ENCODE measurements at places on chromosomes 12 and 14.

DNA sequence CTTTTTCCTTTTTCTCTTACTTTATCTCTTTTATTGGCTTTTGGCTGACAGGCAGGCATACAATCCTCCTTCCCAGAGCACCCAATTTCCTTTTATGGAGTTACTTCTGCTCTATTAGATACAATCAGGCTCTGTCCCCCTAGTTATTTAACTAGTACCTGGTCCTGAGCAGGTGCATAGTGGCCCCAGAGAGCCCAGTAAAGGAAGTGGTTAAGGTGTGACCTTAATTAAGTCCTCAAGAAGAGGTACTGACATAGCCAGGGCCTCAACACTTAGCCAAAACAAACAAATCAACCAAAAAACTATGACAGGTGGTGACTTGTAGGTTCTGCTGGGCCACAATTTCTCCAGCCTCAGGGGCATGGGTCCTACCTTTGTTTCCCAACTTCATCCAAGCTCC lies 82.9 kb downstream of the CCDC60 start:
- no peak for DNase-seq

- DNase-seq, result no peak
Measured at GRCh38 chr14:73452341-73453186, 5.8 kb downstream of the NUMB start.

- no peak for DNase-seq
Measured at GRCh38 chr12:117919479-117919878, 49.3 kb downstream of the KSR2 start.

DNA sequence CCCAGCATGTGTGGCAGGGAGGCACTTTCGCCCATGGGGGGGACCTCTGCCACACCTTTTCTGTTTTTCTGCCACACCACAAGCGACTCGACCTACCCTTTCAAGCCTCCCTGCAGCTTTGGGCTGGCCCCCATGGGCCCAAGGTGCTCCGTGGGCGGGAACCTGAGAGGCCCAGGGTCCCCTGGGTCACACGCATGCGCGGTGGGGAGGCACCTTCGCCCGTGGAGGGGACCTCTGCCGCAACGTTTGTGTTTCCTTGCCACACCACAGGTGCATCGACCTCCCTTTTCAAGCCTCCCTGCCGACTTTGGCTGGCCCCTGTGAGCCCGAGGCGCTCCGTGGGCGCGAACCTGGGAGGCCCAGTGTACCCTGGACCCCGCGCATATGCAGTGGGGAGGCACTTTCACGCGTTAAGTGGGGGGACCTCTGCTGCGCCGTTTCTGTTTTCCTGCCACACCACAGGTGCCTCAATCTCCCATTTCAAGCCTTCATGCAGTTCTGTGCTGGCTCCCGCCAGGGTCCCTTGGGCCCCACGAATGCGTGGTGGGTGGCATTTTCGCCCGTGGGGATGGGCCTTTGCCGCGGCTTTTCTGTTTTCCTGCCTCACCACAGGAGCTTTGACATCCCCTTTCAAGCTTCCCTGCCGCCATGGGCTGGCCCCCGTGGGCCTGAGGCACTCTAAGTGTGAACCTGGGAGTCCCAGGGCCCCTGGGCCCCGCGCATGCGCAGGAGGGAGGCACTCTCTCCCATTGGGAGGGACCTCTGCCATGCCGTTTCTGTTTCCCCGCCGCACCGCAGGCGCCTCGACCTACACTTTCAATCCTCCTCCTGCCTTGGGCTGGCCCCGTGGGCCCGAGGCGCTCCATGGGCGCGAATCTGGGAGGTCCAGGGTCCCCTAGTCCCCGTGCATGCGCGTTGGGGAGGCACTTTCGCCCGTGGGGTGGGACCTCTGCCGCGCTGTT lies 332.2 kb downstream of the ALG10 start:
- no peak for DNase-seq

DNA sequence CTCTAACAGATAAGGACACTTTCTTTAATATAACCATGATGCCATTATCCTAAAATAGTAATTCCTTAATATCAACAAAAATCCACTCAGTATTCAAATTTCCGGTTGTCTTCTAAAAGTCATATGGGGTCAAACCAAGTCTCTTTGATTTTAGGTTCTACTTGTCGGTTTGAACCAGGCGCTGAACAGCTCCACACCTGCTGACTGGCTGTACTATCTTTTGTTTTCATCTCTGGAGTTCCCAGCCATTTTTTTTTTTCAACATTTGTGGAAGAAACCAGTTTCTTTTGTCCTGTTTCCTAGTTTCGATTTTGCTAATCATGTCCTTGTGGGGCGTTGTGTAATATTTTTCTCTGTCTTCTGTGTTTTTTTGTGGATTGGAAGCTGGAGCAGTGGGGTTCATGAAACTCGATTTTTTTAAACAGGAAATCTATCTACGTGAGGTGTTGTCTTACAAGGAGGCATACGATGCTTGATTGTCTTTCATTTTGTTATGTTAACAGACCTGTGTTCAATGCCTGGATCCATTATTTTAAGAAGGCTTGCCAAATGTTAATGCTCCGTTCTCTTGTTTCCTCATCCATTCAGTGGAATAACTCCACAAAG lies 50.2 kb downstream of the FZD10 start:
- no peak for DNase-seq

GRCh38 chr12:123267991-123268843 lies 3.4 kb downstream of the CDK2AP1 start:
- DNase-seq, result no peak

DNA sequence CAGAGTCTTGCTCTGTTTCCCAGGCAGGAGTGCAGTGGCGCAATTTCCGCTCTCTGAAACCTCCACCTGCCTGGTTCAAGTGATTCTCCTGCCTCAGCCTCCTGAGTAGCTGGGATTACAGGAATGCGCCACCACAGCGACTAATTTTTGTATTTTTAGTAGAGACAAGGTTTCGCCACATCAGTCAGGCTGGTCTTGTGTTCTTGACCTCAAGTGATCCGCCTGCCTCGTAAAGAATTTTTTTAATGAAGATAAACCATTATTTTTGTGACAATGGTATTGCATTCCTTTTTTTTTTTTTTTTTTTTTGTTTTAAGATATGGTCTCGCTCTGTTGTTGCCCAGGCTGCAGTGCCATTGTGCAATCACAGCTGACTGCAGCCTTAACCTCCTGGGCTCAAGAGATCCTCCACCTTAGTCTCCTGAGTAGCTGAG lies 25.8 kb downstream of the ACVR1B start:
- DNase-seq, result no peak

- DNase-seq, result no peak
Measured at GRCh38 chr14:64663174-64663573, 41.0 kb upstream of the PLEKHG3 start.

DNA sequence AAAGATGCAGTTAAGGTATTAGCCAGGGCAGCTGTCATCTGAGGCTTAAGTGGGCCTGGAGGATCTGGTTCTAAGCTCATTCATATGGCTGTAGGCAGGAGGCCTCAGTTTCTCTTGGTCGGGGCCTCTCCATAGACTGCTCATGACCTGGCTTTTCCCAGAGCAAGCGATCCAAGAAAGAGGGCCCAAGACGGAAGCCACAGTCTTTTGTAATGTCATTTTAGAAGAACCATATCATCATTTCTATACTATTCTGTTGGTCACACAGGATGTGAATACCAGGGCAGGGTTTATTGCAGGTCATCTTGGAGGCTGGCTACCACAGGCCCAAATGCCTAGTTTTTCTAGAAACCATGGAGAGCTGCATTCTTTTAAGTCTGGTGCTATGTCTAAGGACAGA lies 47.7 kb downstream of the GNG2 start:
- no peak for DNase-seq

GRCh38 chr12:49462083-49462744 lies 76.6 kb upstream of the KCNH3 start:
- DNase-seq, result no peak

DNA sequence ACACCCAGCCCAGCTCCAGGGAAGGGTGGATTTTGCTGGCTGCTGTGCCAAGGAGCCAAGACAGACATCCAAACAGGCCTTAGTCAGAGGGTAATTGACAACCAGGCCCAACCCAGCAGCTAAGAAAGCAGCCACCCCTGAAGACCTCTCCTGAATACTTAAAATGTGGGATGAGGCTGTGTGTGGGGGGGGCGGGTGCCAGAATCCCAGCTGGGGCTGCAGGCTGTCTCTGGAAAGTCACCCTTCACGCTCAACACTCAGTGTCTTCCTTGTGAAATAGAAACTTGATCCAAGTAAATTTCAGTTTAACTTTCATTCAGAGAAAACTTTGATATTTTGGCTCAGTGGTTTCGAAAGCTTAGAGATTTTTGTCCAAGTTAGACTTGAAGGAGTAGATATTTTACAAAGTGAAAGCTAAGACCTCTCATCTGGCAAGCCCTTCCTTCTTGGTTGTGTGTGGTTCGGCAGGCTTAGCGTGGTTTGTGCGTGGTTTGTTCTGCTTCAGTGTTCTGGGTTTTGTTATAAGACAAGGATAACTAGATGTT lies 5.1 kb downstream of the PAPLN start:
- DNase-seq, result no peak

- DNase-seq, result no peak
Measured at GRCh38 chr12:78891646-78892353, 27.2 kb downstream of the SYT1 start.

GRCh38 chr12:53751336-53752191 lies at the start of gene CISTR:
TSS of gene CISTR (minus strand) at chr12:53751979.
- DNase-seq, result peak; percentile 35

GRCh38 chr12:128178565-128178964 lies 88.4 kb upstream of the TMEM132C start:
- no peak for DNase-seq

GRCh38 chr12:24551163-24551786 lies 397.6 kb downstream of the BCAT1 start:
- DNase-seq, result no peak

GRCh38 chr14:34137001-34137745 lies 186.3 kb upstream of the EGLN3 start:
- DNase-seq, result no peak

DNA sequence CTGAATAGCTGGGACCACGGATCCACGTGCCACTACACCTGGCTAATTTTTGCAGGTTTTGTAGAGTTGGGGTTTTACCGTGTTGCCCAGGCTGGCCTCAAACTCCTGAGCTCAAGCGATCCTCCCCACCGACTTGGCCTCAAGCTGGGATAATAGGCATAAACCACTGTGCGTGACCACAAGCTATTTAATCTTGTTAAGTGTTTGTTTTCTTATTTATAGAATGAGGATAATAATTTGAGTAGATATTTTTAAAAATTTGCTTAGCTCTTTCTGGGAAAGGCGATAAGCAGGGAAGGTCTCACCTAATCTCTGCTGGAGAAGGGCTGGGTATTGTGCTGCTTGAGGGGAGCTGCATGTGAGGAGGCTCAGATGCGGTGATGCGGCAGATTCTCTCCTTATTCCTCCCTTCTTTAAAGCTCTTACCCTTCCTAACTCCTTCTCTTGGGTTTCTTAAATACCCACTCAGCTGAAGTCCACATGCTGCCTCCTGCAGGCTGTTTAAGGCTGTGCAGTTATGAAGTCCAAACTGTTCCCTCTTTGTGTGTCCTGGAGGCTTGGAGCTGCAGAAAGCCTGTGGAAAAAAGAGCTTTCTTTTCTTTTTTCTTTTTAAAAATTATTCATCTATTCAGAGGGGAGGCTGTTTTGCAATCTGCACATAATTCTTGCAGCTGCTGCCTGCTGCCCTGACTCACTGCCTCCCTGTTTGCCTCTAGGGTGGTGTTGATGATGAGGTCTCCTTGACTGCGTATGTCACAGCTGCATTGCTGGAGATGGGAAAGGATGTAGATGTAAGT lies 37.9 kb downstream of the A2ML1 start:
- DNase-seq, result peak; percentile 20

GRCh38 chr12:3317841-3318501 lies 173.0 kb upstream of the PRMT8 start:
- no peak for DNase-seq

DNA sequence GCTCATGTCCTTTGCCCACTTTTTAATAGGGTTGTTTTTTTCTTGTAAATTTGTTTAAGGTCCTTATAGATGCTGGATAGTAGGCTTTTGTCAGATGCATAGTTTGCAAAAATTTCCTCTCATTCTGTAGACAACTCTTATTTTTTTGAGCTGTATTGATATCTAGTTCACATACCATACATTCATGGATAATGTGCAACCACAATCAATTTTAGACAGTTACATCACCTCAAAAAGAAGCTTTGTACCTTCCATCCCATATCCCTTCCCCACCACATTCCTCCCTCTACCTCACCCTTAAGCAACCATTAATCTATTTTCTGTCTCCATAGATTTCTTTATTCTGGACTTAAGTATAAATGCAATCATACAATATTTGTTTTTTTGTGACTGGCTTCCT lies 98.4 kb downstream of the PTCSC3 start:
- DNase-seq, result no peak

DNA sequence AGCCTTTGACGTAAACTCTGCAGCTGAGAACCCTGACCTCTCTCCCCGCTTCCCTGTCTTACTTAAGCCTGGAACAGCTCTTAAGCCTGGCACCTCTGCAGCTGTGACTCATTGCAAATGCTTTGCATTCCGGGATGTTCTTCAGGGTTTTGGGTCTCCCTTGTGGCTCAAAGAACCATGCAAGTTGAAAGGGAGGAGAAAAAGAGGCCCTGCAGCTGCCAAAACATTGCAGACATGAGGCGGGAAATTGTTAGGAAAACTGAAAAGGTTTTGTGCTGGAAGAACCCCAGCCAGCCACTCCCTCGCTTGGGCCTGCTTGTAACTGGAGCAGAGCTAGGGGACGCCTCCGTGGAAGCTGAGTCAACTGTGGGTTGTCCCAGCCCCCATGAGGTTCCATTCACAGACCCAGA lies 60.2 kb upstream of the FERMT2 start:
- DNase-seq, result no peak

GRCh38 chr14:70641548-70642302 lies at the start of gene TTC9:
TSS of gene TTC9 (plus strand) at chr14:70641916. CDS start at chr14:70642130, 214 bp downstream.
- no peak for DNase-seq

DNA sequence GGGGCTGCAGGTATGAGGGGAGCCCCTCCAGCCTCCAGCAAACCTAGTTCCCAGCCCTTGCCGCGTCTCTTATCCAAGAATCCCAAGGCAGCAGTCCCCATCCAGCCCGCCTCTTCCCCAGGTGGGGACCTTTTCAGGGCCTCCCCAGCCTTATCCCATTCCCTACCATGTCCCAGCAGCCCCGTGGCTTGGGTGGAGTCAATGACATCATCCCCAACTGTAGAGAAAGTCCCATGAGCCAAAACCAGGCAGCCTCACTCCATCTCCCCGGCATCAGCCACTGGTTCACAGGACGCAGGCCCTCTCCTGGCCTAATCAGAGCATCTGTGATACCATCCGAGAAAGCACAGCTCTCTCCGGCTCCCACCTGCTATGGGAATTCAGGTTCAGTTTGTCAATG lies 131.0 kb downstream of the NCOR2 start:
- no peak for DNase-seq

- peak; percentile 81 for DNase-seq
Measured at GRCh38 chr12:124771462-124772288, 92.0 kb downstream of the SCARB1 start.

- DNase-seq, result no peak
Measured at GRCh38 chr14:75831952-75832351, 149.8 kb downstream of the TGFB3 start.
